Left lobe of liver (tissue), 2 donors: ENCODE measurements at places on chromosomes 11 and 22. TPM values are rescaled to one million over a fixed set of nuclear protein-coding genes. Genes with fewer than 3 reads are reported as not detected.

Gene PRDM10
- total RNA-seq = 5.8 TPM

Gene TSPAN18
- 4.2 TPM for total RNA-seq

Gene OR5D16
- not detected for total RNA-seq

Gene NRIP3
- 0.05 TPM for total RNA-seq

Gene APOBEC3H
- total RNA-seq = not detected

Gene PRR5L
- total RNA-seq = 2.1 TPM

Gene OR8K3
- total RNA-seq = not detected

- peak; percentile 33 for DNase-seq
Measured at GRCh38 chr22:50144005-50144614, 26.4 kb upstream of the PANX2 start.

- DNase-seq = peak; percentile 66
Measured at GRCh38 chr11:94183886-94184264, 55.2 kb downstream of the PANX1 start.

DNA sequence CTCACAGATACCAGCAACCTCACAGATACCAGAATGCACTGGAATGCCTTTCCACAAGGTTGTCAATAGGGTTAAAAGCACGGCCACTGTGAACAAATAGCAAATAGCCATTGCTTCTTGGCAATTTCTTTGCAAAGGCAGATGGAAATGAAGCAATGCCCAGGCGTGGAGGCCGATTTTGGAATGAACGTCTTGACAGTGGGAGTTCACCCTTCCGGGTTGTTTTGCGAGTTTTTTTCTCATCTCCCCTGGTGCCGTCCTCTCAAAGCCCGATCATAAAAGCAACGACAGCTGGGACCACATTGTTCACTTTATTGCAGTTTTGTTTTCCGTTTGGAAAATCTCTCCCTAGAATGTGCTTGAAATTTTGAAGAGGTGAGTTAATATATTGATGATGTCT lies 38.0 kb upstream of the CD82 start:
- DNase-seq = no peak

GRCh38 chr11:120431633-120432032 lies 79.9 kb upstream of the GRIK4 start:
- no peak for DNase-seq

GRCh38 chr11:22559416-22559815 lies 66.2 kb downstream of the FANCF start:
- no peak for DNase-seq

GRCh38 chr22:32130464-32130863 lies 28.6 kb downstream of the C22orf42 start:
- DNase-seq = no peak

DNA sequence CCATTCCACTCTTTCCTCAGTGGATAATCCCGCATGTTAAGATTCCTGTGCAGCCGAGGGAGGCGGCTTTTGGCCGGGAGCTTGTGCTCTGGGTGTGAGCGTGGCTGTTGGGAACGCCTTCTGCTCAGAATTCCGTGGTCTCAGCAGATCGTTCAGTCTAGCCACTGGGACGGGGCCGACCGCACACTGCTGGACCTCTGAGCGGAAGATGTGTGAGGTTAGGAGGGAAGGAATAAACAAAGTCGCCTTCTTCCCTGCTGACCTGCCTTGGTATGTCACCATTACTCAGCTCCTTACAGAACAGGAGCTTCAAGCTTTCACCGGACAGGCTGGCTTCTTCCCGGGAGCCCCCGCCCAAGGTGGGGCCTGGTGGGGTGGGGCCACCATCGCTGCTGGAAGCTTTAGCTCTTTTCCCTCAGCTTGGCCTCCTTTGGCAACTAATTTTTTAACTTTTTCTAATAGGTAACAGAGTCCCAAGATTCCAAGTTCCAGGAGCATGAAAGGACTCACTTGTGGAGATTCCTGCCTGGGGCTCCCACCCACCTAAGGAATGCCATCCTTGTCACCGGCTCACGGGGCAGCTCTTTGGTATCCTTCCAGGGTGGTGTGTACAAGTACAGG lies 22.5 kb upstream of the SEPTIN5 start:
- no peak for DNase-seq

DNA sequence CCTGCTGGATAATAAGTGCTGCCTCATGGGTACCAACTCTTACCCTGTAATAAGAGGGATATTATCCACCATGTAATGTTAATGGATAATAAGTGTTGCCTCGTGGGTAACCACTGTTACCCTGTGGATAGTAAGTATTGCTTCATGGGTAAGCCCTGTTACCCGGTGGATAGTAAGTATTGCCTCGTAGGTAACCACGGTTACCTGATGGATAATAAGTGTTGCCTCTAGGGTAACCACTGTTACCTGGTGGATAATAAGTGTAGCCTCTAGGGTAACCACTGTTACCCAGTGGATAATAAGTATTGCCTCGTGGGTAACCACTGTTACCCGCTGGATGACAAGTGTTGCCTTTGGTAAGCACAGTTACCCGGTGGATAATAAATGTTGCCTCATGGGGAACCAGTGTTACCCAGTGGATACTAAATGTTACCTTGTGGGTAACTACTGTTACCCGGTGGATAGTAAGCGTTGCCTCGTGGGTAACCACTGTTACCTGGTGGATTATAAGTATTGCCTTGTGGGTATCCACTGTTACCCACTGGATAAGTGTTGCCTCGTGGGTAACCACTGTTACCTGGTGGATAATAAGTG lies 18.6 kb upstream of the NXPE4 start:
- DNase-seq = no peak
